Foreskin keratinocyte (primary cell): ENCODE measurements at places on chromosomes 7 and 10.

DNA sequence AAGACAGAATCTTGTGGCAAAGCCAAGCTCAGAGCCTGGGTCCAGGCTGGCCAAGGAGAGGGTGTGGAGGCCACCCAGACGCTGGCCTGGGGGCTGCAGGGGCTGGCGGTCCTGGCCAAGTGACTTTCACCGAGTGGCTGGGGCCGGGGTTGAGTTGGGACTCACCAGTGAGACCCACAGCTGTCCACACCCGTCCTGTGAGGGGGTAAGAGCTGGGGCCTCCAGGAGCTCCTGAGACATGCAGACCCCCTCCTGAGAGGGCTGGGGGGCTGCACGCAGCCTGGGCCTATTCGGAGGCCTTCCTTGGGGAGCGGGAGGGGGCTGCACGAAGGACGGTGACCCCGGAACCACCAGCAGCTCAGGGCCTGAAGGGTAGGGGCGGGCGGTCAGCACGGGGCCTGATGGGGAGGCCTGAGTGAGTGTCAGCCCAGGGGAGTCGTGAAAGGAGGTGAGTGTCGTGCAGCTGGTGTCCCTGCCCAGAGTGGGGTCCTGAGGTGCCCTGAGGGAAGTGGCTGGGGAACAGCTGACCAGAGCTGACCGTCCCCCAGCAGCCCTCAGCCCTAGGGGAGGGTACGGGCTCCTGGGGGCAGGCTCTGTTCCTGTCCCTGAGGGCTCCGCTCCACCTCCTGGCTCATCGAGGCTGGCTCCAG, 100.9 kb downstream of the FOXL3 start:
- no peak for DNase-seq

- DNase-seq, result no peak
Observed at GRCh38 chr7:137476937-137477336, 133.4 kb upstream of the PTN start.

DNA sequence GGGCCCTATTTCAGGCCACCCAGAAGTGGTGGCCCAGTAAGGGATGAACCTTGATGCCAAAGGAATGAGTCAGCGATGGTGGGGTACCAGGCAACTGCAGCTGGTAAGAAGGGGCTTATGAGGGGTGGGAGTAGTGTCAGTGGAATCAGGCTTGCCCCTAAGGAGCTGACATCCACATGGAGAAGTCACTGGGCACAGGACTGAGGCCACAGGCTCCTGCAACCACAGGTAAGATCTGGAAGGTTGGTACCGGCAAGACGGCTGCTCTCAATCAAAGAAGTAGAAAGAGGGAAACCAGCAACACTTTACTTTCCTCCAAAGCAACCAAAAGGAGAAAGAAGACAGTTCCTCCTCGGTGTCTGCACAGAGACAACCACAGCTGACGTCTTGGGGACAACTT, 2.5 kb downstream of the GCK start:
- DNase-seq, result no peak

DNA sequence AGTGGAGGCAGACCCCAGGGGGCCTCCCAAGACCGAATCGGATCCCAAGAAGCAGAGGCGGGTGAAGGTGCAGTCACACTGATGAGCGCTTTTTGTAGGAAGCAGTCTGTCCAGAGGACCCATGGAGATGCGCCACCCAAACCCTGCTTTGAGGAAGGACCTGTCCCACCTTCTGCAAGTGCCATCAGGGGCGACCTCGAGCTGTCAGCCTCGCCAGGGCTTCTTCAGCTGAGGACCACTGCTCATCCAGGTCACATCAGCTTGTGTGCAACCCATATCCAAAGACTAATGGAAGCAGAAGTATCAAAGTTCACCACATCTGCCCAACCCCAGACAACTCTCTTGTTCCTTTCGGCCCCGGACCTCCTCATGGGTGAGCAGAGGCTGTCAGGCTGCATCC, 61.5 kb downstream of the KCNH2 start:
- DNase-seq, result no peak

GRCh38 chr10:110865809-110866482, 5.8 kb upstream of the PDCD4 start:
- DNase-seq, result no peak

DNA sequence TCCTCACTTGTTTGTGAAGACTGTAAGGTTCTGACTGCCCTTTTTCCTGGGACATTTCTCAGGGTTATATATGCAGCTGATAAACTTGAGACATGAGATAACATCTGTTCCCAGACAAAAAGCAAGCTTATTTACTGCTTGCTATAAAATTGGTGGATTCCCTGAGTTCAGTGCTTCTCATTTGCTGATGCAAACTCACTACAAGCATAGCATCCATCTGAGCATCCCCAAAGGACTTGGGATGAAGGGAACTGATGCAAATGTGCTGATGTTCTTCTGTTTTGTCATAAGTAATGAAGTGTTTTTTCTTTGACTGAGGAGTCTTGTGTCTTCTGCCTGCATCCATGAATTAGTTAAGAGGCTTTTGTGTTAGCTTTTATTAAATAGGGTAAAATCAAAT, 183.2 kb downstream of the ADK start:
- DNase-seq, result no peak

GRCh38 chr10:80500572-80501380, 36.9 kb upstream of the SH2D4B start:
- DNase-seq, result peak; percentile 81

- no peak for DNase-seq
Observed at GRCh38 chr7:20158684-20159083, 58.5 kb downstream of the MACC1 start.

- DNase-seq, result no peak
Observed at GRCh38 chr10:97314671-97315070, 4.4 kb upstream of the FRAT1 start.

DNA sequence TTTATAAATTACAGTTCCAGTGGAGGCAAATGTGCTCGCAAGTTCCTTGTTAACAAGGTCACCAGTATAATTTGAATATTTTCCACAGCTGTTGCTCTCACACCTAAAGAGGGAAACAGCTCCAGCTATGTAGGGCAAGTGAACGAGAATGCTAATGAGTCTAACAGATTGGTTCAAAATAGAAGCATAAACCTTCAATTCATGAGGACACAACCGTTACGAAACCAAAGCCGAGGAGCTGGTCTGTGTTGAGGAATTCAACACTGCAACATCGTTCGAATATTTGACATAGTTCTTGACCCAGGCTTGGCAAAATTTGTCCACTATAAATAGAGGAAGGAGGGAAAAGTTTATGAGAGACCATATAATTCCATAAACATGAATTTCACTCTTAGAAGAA, 161.3 kb downstream of the KLF6 start:
- no peak for DNase-seq

DNA sequence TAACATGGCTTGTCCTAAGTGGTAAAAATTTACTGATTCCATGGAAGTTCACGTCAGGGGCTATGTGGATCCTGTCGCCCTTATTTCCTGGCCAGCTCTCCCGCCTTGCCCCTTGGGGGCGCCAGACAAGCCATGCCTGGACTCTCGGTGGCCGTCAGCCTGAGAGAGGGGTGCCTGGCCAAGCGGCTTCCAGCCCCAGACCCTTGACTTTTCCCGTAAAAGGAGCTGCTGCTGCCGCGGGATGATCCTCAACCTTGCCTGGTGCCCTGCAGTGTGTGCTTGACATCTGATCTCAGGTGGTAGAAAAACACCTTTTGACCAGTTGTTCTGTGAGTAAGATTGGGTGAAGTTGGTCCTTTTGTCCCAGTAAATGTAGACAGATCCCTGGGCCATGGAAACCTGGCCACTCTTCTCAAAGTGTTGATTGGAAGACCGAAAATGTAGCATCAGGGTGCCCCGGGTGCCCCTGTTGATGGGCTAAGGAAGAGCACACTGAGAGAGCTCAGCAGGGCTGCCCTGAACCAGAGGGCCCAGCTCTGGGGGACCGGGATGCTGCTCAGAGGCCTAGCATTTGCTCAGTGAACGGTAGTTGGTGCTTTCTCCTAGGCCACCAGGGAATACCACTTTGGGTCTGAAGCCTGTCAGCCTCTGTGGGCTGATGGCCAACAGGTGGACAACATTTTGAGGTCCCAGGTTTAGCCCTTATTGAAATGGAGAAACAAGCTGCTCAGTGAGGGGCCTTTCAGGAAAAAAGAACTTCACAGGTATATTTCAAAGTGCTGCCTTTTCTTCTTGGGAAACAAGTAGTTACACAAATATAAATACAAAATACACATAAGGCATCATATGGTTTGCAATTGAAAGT, 162.5 kb downstream of the LRMDA start:
- no peak for DNase-seq
